Skin of body (tissue), 3 donors: ENCODE measurements at places on chromosomes 7 and 10.

DNA sequence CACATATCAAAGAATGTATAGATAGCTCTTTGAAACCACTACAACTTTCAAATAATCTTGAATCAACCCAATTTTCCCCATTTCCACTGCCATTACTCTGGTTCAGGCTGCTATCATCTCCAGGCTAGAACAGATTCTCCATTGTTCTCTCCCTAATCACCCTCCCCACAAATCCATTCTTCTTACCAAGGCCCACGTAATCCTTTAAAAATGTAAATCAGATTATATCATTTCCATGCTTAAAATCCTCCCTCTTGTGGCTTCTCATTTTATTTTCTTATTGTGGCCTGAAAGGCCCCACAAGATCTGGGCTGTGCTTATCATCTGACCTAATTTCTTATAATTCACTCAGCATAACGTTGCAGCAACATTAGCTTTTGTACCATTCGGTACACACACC, 3.0 kb upstream of the PON1 start:
- no peak for DNase-seq

GRCh38 chr7:50372923-50373322, 68.4 kb downstream of the IKZF1 start:
- no peak for DNase-seq

DNA sequence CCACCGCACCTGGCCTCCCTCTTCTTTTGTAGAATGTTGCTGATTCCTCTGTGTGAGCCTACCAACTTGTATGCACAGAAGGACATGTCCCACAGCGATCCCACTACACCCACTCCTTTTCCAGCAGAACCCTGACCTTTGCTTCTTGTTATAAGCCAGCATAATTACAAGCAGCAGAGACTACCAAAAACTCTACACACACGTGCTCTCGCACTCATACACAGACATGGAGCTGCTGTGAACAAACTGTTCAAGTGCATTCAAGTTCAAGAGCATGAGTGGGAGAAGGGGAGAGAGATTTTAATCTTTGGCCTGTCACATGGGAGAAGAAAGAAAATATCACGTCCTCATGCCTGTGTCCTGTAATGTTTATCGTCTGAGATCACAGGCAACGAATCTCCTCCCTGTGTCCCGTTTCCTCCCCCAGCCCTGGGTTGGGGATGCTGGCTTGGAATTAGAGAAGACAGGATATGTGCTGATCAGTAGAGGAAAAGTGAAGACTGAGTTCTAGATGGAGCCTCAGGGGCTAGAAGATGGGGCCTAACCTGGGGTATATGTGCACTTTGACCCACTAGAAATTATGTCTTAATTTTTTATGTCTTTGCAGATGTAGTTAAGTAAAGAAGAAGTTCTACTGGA, 79.6 kb downstream of the NHLRC2 start:
- no peak for DNase-seq

- DNase-seq: no peak
Observed at GRCh38 chr10:119059557-119059956, 21.1 kb downstream of the EIF3A start.

DNA sequence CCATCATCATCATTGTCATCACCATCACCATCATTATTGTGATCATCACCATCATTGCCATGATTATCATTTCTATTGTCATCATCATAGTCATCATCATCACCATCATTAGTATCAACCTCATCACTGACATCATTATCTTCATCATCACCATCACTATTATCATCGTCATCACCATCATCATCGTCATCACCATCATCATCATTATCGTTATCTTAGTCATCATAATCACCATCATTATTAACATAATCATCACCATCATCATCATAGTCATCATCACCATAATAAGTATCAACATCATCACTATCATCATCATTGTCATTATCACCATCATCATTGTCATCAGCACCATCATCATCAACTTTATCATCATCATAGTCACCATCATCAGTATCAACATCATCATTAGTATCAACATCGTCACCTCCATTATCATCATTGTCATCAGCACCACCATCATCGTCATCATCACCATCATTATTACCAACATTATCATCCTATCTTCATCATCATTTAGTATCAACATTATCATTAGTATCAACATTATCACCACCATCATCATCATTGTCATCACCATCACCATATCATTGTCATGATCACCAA, 241.3 kb downstream of the ADARB2 start:
- DNase-seq: no peak

DNA sequence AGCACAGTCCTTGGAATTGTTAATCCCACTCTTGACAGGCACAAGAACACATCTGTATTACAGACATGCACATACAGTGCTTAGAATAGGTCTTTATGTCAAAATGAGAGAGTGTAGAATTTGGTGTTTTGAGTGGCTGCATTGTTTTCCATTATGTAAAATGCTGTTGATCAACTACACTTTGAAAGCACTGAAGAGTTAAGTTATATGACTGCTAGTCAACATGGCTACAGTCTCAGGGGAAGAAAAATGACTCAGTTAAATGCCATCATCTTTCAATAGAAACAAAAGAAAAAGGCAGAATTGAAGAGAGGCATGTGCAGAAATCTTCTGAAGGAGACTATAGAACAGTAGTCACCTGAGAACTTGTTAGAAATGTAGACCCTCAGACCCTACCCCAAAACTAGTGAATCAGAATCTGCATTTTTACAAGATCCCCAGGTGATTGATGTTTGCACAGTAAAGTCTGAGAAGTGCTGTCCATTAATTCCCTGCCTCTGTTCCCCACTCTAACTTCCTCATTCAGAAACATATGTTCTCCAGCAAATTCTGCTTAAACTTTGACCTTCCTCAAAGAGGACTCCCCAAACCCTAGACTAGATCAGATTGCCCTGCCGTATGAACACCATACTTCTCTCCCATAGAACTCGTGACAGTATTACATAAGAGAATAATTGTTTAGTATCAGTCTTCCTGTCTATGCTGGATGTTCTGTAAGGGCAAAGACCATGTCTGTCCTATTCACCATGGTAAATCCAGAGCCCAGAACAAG, 16.0 kb downstream of the SND1 start:
- peak; percentile 14 for DNase-seq

- DNase-seq: no peak
Observed at GRCh38 chr7:8765374-8765773, 332.0 kb downstream of the NXPH1 start.

DNA sequence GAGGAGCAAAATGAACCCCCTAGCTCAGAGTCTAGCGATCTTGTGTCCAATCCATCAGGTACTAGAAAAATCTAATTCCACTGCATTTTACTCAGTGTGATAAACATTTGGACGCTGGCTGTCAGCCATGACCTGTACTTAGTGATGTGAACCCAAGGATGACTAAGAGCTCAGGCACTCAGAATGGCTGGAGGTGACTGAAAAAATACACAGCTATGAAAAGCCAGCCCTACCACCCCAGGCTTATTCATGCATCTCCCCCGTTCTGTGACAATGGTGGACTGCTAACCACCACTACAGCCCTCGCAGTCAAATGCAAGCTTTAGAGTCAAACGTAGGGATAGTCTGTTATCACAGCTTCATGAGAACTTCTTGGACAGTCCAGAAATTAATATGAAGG, 14.9 kb downstream of the AFAP1L2 start:
- DNase-seq: no peak

DNA sequence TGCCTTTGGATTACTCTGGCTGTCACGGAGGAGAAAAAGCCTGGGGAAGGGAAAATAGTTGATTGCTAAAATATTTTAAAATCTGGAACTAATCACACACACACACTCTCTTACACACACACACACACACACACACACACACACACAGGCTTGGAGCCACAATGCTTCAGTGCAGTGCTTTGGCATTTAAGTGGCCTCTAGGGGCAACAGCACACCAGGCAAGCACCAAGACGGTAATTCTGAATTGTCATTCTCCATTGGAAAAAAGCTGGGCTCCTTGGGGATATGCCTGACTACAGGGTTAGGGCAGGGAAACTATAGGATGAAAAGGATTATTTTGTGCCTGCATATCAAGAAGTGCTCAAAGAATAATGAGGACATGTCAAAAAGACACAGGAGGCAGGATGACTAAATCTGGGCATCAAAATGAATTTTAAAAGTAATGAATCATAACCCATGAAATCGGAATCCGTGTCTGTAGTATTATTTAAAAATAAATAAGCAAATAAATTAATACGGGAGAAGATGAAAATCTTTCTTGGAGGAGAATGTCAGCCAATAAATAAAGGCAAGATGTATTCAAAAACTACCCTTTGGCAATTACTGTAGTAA, 30.4 kb upstream of the DDC start:
- no peak for DNase-seq

DNA sequence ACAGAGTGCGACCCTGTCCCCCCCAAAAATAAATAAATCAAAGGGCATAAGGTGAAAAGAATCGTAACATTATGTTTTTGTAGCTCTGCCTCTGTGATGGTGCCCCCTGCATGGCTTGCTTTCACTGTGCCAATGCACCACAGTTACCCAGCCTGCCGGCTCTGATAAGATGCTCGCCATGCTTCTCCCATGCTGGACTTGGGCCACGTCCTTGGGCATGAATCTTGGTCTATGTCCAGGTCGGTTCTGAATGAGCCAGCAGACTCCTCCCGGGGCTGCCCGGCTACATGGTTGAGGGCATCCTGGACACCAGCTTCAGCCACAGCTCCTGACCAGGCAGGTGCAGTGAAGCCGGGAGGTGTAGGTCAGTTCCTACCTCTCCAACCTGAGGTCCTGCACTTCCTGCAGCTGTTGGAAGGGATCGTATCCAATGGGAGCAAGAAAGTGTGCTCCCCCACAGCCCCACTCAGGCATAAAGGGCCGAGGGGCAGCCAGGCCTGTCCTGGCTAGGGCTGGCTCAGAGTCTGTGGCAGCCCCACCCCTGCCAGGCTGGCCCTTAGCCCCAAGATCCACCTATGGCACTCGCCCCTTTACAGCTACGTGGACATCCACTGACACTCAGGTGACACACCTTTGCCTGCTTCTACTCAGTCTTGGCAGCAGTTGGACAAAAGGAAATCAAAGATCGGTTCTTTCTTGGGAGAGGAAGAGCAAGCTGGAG, 34.1 kb downstream of the CHST3 start:
- no peak for DNase-seq

DNA sequence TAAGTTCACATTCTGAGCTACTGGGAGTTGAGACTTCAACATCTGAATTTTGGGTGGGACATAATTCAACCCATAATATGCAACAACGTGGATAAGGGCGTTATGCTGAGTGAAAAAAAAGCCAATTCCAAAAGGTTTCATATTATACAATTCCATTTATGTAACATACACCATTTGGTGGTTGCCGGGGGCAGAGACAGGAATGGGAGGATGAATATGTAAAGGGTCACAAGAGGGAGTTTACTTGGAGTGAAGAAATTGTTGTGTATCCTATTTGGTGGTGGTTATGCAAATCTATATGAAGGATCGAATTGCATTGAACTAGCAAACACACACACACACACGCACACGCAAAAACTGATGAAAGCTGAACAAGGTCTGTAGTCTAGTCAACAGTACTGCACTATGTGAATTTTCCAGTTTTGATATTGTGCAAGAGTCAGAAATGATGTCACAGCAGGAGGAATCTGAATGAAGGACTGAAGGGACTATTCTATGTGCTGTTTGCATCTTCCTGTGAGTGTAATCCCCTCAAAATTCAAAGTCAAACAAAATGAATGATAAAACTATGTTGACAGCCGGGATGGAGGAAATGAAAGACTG, 249.2 kb upstream of the HABP2 start:
- no peak for DNase-seq

- DNase-seq: no peak
Observed at GRCh38 chr10:30917789-30918188, 113.9 kb downstream of the ZNF438 start.

GRCh38 chr10:24449321-24449740, 240.4 kb downstream of the KIAA1217 start:
- peak; percentile 82 for DNase-seq

GRCh38 chr10:97708976-97709946, 4.3 kb upstream of the MARVELD1 start:
- peak; percentile 64 for DNase-seq

GRCh38 chr7:31290601-31291000, 49.9 kb downstream of the NEUROD6 start:
- DNase-seq: no peak

GRCh38 chr7:28078036-28078901, 102.3 kb downstream of the JAZF1 start:
- peak; percentile 44 for DNase-seq

DNA sequence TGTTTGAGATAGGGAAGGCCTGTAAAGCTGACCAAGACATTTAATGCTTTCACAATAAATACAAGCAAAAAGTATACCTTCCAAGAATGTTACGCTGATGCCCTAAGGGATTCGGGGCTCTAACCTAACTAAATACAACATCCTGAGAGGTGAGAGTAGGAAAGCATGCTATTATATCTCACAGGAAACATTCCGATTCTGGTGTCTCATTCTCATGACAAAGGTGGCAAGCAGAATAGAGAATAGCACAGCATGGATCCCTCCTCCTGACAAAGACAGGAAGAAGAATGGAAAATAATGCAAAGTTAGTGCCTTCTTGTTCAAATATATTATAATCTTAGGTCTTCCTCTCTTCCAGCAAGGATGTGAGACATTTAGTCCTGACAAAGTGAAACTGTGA, 504.3 kb downstream of the TFEC start:
- DNase-seq: no peak

- no peak for DNase-seq
Observed at GRCh38 chr7:30971440-30971839, 7.7 kb downstream of the GHRHR start.

DNA sequence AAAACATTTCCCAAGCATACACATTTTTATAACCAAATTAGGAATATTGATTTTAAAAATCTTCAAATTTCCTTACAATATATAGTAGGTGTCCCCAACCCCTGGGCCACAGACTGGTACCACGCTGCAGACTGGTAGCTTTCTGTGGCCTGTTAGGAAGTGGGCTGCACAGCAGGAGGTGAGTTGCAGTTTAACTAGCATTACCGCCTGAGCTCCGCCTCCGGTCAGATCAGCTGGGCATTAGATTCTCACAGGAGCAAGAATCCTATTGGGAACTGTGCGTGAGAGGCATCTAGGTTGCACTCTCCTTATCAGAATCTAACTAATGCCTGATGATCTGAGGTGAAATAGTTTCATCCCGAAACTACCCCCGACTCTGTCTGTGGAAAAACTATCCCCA, 62.1 kb downstream of the ZWINT start:
- no peak for DNase-seq

DNA sequence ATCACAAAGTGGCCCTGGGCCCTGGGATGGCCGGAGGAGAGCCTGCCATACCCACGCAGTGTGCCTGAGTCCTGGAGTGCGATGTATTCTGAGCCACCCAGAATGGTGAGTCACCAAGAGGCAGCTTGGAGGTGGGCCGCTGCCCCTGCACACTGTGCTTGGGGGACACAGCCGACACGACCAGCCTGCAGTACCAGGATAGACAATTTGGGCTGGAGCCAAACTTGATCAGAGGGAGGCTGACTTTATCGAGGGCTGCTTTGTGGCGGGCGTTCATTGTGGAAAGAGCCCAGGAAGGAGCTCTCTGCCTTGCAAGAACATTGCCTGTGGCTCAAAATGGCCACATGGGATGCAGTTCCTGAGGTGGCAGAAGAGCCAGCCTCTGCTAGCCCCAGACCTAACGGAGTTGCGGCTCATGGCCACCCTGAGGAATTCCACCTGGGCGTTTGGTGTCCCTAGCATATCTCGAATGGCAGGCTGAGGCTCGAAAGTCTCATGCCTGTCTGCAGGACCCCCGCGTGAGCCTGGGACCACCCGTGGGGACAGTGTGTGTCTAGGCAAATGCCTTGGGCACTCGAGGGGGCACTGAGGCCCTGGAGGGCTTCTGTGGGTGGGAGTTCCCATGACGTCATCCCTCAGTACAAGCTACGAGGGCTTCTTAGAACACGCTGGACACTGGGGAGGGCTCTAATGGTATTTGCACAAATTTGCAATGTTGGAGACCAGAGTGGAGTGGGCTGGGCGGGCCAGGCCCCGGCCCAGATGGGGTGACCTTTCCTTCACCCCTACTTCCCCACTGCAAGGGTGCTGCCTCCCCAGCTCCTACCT, 79.7 kb downstream of the LHPP start:
- no peak for DNase-seq
